ENCODE measurements at places on chromosomes 4 and X.
A peak's percentile ranks its signal among the peaks of the same experiment; 100 is the strongest.

- peak; percentile 51 for DNase-seq
These were observed 68.7 kb downstream of the ADRA2C start for GRCh38 chr4:3834663-3835521.

- no peak for DNase-seq
These were observed 210.0 kb downstream of the KLHL4 start for GRCh38 chrX:87727620-87728019.

DNA sequence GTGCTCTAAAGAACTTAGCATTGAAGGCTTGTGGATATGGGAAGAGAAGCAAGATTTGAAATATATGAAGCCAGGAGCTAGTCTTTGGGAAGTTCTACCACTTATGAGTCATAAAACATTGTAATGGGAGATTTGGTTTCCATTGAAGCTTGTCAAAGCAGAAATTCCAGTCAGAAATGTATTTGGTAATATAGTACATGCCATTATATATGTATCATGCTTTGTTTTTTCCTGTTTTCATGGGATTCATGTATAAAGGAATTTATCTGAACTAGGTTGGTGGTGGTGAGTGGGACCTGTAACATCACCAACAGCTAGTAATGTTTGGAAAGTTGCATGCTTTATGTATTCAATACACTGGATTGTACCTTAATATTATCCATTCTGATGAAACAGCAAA, 14.6 kb upstream of the DCAF8L2 start:
- no peak for DNase-seq

- DNase-seq: no peak
These were observed 177.3 kb downstream of the GRIA3 start for GRCh38 chrX:123361371-123361770.

GRCh38 chrX:30489323-30489722, 88.2 kb downstream of the TASL start:
- DNase-seq: peak; percentile 45

DNA sequence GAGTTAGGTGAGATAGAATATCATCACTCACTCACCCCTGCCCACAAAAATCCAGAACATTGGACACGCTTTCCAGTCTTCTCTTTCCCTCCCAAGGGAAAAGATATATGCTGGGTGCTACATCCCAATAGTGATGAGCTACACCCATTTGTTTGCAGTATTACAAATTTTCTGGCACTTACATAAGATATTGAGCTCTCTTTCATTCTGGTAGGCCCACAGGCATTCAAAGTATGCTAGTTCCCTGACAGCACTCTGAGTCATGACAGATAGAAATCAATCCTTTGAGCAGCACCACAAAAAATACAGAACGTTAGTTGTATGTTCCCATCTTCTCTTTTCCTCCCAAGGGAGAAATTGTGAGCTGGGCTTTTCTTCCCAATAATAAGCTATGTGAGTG, 477.6 kb upstream of the GRID2 start:
- no peak for DNase-seq

DNA sequence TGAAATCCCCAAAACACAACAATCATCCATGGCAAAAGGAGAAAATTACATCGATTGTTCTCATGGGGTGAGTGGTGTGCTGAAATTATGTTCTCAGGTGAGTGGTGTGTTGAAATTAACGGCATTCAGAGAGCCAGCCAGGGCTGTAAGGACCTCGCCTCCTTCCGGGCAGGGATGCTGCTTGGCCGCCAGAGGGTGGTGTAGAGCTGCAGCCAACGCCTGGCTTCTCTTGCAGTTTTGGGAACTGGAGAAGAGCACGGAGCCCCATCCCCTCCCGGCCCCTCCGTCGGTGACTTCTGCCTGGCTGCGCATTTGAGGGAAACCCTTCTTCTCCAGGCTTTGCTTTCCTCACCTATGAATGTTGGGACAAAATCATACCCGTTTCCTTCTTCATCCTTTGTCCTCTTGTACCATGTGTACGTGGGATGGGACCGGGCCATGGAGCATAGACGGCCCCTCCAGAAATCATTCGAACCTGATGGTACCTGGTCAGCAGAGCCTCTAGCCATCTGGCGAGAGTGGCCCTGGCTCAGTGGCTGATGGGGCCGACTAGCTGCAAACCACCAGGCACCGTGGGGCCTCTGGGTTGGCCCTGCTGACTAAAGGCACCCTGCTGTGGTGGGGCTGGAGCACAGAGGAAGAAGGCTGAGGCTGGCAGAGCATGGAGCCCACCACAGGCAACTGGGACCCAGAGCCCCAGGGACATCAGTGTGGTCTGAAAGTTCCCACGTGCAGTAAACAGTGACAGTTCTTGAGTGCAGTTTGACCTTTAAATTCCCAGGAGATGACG, 28.4 kb downstream of the TRMT44 start:
- peak; percentile 82 for DNase-seq

DNA sequence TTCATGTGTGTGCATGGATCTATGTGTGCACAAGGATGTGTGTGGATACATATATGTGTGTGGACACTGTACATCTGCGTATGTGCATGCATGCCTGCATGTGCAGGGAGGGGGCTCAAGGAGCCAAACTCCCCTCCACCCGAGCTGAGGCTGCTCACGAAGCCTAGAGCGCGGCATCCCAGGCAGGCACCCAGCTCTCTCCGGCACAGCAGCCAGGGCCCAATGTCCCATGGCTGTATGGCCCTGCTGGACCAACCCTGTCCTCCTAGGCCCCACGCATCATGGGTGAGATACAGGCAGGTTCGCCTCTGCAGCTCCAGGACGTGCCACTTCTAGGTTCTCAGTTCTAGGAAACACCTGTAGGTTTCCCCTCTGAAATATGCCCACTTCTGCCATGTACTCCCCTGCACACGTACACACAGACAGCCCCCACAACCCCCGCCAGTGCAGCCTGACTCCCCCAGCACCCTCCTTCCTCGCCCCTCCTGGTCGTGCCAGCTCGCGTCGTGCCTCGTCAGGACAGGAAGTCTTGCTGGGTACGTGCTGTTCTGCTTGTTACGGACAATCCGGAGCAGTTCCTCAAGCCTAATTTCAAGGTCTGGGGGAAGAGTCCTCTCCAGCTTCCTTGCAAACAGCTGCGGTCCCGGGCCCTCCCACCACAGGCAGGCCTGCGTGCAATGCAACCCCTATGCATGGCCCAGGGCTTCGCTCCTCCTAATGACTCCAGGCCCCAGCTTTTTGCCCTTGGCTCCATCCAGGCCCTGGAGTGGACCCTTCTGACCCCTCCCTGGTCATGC, 3.2 kb upstream of the ADRA2C start:
- DNase-seq: no peak

DNA sequence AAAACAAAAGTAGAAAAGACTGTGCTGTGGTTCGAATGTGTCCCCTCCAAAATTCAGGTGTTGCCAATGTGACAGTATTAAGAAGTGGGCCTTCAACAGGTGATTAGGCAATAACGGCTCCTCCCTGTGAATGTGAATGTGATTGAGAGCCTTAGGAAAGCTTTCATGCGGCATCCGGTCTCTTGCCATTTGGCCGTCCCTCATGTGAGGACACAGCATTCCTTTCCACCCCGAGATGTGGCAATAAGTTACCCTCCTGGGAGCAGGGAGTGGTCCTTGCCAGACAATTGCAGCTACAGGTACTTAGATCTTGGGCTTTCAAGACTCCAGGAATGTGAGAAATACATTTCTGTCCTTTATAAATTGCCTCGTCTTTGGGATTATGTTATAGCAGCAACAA, 129.3 kb downstream of the CPEB2 start:
- no peak for DNase-seq

DNA sequence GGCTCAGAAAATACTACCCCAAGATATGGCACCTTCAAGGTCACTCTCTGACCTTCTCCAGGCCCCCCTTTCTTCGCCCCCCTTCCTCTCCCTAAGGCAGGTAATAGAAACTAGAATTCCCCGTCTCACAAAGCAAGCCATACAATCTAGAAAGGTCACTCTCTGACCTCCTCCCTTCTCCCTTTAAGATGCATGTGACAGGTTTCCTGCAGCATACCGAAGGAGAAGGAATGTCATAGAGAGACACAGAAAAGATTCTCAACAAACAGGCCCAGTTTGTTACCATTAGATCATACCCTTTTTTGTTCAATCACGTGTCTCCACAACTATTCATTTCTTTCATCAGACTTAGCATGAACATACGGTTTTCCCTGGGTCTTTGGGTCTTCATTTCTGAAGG, 51.2 kb upstream of the RBMXL3 start:
- no peak for DNase-seq

DNA sequence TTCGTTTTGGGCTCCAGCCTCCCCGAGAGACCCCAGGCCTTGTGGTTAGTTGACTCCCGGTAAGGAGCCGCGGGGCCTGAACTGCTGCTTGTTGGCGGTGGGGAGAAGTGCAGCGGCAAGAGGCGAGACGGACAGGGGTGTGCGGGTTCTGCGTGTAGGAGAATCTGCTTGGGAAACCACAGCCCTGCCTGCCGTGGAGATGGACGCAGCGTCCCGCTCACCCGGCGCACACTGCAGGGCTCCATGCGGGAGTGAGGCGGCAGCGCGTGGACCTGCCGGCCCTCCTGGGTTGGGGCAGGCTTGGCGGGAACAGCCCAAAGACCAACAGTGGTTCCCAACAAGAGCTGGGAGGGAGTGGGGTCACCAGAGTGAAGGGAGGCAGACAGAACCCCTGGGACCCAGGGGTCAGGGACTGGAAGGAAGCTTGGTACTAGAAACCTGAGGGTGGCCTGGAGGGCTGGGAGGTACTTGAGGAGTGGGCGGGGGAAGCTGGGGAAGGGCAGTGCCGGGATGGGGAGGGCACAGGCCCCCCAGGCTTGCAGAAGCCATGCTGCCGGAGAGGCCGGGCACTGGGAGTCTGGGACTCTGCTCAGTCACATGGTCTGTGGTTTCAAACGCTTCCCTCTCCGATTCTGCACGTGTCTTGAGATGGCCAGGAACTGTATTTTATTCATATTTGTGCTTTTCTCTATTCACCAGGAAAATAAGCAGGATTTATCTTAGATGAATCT, 70.8 kb downstream of the RGS12 start:
- DNase-seq: no peak

GRCh38 chr4:41418444-41418843, 119.5 kb upstream of the LIMCH1 start:
- DNase-seq: no peak

GRCh38 chr4:46804781-46805413, 104.1 kb downstream of the COX7B2 start:
- DNase-seq: no peak

DNA sequence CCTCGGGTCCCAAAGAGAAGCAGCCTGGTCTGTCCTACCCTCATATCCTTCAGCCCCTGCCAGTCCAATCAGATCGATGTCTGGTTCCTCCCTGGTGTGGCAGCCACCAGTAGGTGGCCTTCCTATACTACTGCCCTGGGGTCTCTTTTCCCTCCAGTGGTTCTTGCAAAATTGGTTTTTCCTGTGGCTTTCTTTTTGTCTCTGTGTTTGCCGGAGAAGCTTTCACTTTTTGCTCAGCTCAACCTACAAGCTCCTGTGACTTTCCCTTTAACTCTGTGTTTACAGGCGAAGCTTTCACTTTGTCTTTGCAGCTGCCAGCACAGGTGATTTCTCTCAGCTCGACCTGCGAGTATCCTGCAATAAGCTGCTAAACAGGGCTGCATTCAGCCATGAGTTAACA, 46.8 kb downstream of the UGT2A3 start:
- no peak for DNase-seq

DNA sequence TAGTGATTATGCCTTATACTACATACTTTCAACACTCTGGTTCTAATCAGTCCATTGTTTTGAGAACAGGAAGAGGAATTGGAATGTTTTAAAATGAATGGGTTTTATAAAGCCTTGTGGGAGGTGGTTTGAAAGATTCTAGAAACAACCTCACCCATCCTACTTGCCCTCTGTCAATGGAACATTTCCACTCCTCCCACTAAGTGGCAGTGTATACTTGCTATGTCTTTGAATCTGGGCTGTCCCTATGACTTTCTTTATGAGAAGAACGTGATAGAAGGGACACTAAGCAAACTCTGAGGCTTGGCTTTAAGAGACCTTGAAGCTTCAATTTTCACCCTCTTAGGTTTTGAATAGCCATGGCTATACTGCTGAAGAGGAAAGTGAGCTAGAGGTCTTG, 611.2 kb downstream of the PPP4R3C start:
- peak; percentile 70 for DNase-seq
